GM12878 (cell line): ENCODE measurements at places on chromosomes 7 and 10.

DNA sequence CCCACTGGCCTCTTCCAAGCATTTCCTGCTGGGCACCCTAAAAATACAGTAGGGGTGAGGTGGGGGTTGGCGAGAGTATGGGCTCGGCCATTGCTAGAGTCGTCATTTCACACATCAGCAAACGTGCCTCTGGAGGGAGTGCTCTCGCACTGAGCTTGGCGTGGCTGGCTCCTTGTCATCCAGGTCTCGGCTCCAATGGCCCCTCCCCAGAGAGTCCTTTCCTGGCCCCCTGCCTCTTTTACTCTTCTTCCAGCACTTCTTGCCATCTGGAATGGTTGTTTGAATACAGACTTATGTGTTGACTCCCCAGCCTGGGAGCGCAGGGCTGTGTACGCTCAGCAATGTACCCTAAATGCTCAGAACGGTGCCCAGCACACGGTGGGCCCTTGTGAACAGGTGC lies 18.8 kb downstream of the UNC5B start:
- DNase-seq = no peak

GRCh38 chr10:11600280-11600679 lies 11.2 kb downstream of the USP6NL start:
- DNase-seq = no peak

- DNase-seq = no peak
Measured at GRCh38 chr7:2792856-2793487, 51.1 kb downstream of the GNA12 start.

DNA sequence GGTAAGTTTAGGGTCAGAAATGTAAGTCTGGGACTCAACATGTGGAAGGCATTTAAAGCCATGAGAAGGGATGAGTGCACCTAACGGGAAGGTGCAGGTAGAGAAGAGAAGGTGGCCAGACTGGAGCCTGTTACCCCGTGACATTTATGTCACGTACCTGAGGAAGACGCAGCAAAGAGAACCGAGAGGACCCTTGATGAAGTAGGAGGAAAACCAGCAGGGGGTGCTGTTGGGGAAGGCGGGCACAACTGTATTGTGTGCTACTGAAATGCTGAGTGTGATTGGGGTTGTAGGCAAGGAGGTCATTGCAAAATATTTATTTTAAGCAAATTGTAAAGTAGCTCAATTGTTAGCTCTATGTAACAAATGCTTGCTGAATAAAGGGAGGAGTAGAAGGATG lies 338.2 kb upstream of the PRKCQ start:
- DNase-seq = no peak
